ENCODE measurements at places on chromosomes 11 and 22. TPM values are rescaled to one million over a fixed set of nuclear protein-coding genes. Genes with fewer than 3 reads are reported as not detected.

The NFAM1 gene
- total RNA-seq = not detected

The CST6 gene
- total RNA-seq = not detected

The TENM4 gene
- 2.3 TPM for total RNA-seq

The PATL1 gene
- 2.9 TPM for total RNA-seq

The FADS1 gene
- total RNA-seq = 75.5 TPM

The CYTH4 gene
- not detected for total RNA-seq

The PPP1CA gene
- 250 TPM for total RNA-seq

The GLYATL2 gene
- not detected for total RNA-seq

The RIMBP3C gene
- total RNA-seq = under 0.01 TPM

The SCN3B gene
- under 0.01 TPM for total RNA-seq

The DGCR6 gene
- total RNA-seq = 2.4 TPM

The MMP1 gene
- 2,455 TPM for total RNA-seq

The PANX3 gene
- not detected for total RNA-seq

The FREY1 gene
- 0.65 TPM for total RNA-seq

The RTN4RL2 gene
- total RNA-seq = under 0.01 TPM

The DHCR7 gene
- total RNA-seq = 40.3 TPM

The SAA2 gene
- not detected for total RNA-seq

The DERL3 gene
- total RNA-seq = 0.46 TPM

The OR51B4 gene
- not detected for total RNA-seq

The SAA4 gene
- not detected for total RNA-seq

The CCDC73 gene
- total RNA-seq = not detected

The KRTAP5-2 gene
- not detected for total RNA-seq

The IL18 gene
- not detected for total RNA-seq

The UCP2 gene
- 0.30 TPM for total RNA-seq

The MMP12 gene
- total RNA-seq = not detected

The LMNTD2 gene
- 0.65 TPM for total RNA-seq

The OOSP4A gene
- total RNA-seq = not detected

The TNNT3 gene
- total RNA-seq = not detected

The PTPRCAP gene
- 0.30 TPM for total RNA-seq

The POU2AF3 gene
- not detected for total RNA-seq

The IL10RA gene
- not detected for total RNA-seq

The MFNG gene
- total RNA-seq = 84.5 TPM

The F2 gene
- not detected for total RNA-seq

The UBQLNL gene
- not detected for total RNA-seq

The SEC14L6 gene
- total RNA-seq = under 0.01 TPM

The C22orf42 gene
- total RNA-seq = not detected

The OR52I1 gene
- not detected for total RNA-seq
